A549 treated with CpdA at 1 μM for 4 hours (cell line): ENCODE measurements at places on chromosomes 6 and 20. TPM values are rescaled to one million over a fixed set of nuclear protein-coding genes. Genes with fewer than 3 reads are reported as not detected.

The FUCA2 gene
- 52.7 to 58.0 TPM (median 54.5 TPM) in 5 replicates for total RNA-seq

The COL21A1 gene
- total RNA-seq, result 0.53 to 0.99 TPM (median 0.79 TPM) in 5 replicates

The GPX5 gene
- total RNA-seq, result not detected in 5 replicates

The C6orf132 gene
- total RNA-seq, result 1.1 to 1.8 TPM (median 1.7 TPM) in 5 replicates

The SYCP2L gene
- total RNA-seq, result 2.8 to 3.6 TPM (median 3.1 TPM) in 5 replicates

The RNF39 gene
- 0.03 TPM in 1 of 5 replicates, not detected in the others for total RNA-seq

The CD24 gene
- total RNA-seq, result 219 to 281 TPM (median 241 TPM) in 5 replicates

The MOXD1 gene
- 1.5 to 2.9 TPM (median 1.6 TPM) in 5 replicates for total RNA-seq

The OR2W1 gene
- total RNA-seq, result not detected in 5 replicates

The DST gene
- 59.0 to 73.5 TPM (median 67.7 TPM) in 5 replicates for total RNA-seq

The RSPO3 gene
- 105 to 135 TPM (median 120 TPM) in 5 replicates for total RNA-seq

The UFL1 gene
- 6.7 to 12.3 TPM (median 8.5 TPM) in 5 replicates for total RNA-seq

The OGFR gene
- 39.8 to 50.5 TPM (median 45.6 TPM) in 5 replicates for total RNA-seq

The MYB gene
- 0.30 to 1.2 TPM (median 0.63 TPM) in 5 replicates for total RNA-seq

The SRSF12 gene
- total RNA-seq, result 0.68 to 1.3 TPM (median 0.84 TPM) in 5 replicates

The CGA gene
- total RNA-seq, result 0.08 to 0.15 TPM in 2 of 5 replicates, not detected in the others

The TPD52L1 gene
- 42.4 to 51.4 TPM (median 42.9 TPM) in 5 replicates for total RNA-seq

The C20orf141 gene
- 0.22 to 0.55 TPM (median 0.35 TPM) in 4 of 5 replicates, not detected in the other for total RNA-seq

The HLA-DOA gene
- not detected in 5 replicates for total RNA-seq

The LAMA4 gene
- total RNA-seq, result 0.88 to 2.5 TPM (median 1.7 TPM) in 5 replicates

The SLC22A1 gene
- 1.7 to 3.5 TPM (median 2.8 TPM) in 5 replicates for total RNA-seq

The HEY2 gene
- 0.06 TPM in 1 of 5 replicates, not detected in the others for total RNA-seq

The XKR7 gene
- total RNA-seq, result under 0.01 to 0.02 TPM in 2 of 5 replicates, not detected in the others

The MUC21 gene
- not detected in 5 replicates for total RNA-seq

The SIRPB1 gene
- 0.57 to 0.80 TPM (median 0.65 TPM) in 5 replicates for total RNA-seq

The COL19A1 gene
- not detected in 5 replicates for total RNA-seq

The SLCO4A1 gene
- total RNA-seq, result 4.5 to 9.1 TPM (median 8.6 TPM) in 5 replicates
